ENCODE measurements at places on chromosomes 7 and 10.

GRCh38 chr10:125003146-125003900 lies 61.4 kb downstream of the ZRANB1 start:
- H3K4me1 ChIP-seq: peaks cover 5% of the 10 kb centered on the region
- no peaks in the 10 kb centered on the region for H3K27me3 ChIP-seq
- H3K27ac ChIP-seq: no peak overlapping the region
- no peak overlapping the region for H3K4me3 ChIP-seq
- DNase-seq: no peak
- H3K36me3 ChIP-seq: no peaks in the 10 kb centered on the region

DNA sequence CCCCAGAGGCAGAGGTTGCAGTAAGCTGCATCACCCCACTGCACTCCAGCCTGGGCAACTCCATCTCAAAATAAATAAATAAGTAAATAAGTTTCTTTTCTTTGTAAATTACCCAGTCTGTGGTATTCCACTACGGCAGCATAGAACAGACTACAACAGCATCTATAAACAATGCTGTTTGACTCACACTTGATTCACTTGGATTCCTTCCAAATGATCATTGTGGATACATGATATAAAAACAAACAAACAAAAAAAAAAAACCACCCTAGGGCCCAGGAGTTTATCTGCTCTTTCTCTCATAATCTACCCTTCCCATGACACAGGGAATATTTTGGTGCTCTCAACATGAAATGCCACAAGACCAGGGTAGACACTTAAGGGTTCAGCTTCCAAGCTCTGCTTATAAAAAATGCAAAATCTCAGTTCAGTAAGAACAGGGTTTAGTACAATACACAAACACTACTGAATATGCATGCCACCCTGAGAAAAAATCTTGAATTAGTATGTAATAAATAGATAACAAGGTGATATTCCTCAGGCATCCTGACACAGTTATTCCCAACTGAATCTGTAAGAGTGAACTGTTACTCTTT lies 200.9 kb downstream of the FAM107B start:
- no peak overlapping the region for H3K4me3 ChIP-seq
- no peaks in the 10 kb centered on the region for H3K27me3 ChIP-seq
- H3K36me3 ChIP-seq: peaks cover 28% of the 10 kb centered on the region
- peaks cover 56% of the 10 kb centered on the region for H3K4me1 ChIP-seq
- peak overlapping the region; percentile 60 for H3K27ac ChIP-seq

- H3K27ac ChIP-seq: no peak overlapping the region
- no peak for DNase-seq
Measured at GRCh38 chr10:49283491-49283890, 15.5 kb upstream of the C10orf71 start.

- H3K4me1 ChIP-seq: peaks cover 18% of the 10 kb centered on the region
- no peaks in the 10 kb centered on the region for H3K36me3 ChIP-seq
- no peak for DNase-seq
- no peaks in the 10 kb centered on the region for H3K27me3 ChIP-seq
- no peak overlapping the region for H3K27ac ChIP-seq
Measured at GRCh38 chr10:112365014-112365432, 8.9 kb upstream of the ACSL5 start.

GRCh38 chr10:11713186-11713743 lies 28.9 kb upstream of the ECHDC3 start:
- no peak for DNase-seq
- H3K27ac ChIP-seq: no peak overlapping the region
- H3K27me3 ChIP-seq: peaks cover 3% of the 10 kb centered on the region
- H3K36me3 ChIP-seq: no peaks in the 10 kb centered on the region

DNA sequence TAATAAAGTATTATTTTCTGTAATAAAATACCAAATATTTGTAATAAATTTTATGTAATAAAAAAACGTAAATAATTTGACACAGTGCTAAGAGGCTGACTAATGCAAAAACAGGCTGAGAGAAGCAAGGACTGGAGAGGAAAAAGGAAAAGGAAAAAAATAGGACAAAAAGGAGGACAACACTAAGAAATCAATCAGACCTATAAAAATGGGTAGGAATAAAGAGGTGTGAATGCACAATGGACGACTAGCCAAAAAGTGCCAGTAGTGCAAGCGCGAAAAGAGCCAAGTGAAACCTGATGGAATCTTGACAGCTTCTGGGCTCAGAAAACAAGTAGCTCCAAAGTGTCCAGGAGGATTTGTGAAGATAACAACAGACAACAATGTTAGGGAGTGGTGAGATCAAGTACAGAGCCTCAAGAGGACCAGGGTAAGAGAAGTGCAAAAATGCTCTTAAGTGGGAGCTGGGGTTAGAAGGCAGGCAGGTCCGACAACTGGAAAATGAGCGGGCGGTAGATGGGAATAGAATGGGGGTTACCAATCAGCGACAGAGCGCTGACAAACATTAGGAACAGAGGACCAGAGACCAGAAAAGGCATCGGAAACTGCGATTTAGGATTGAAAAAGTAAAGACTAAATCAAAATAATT lies 1.2 kb downstream of the BRAF start:
- no peak for DNase-seq
- H3K27me3 ChIP-seq: no peaks in the 10 kb centered on the region
- peak overlapping the region; percentile 99 for H3K27ac ChIP-seq
- no peaks in the 10 kb centered on the region for H3K36me3 ChIP-seq
- H3K4me1 ChIP-seq: peaks cover 12% of the 10 kb centered on the region

GRCh38 chr7:19069842-19070241 lies 47.6 kb downstream of the TWIST1 start:
- H3K27me3 ChIP-seq: no peaks in the 10 kb centered on the region
- no peaks in the 10 kb centered on the region for H3K36me3 ChIP-seq
- DNase-seq: no peak
- no peaks in the 10 kb centered on the region for H3K4me1 ChIP-seq
- no peak overlapping the region for H3K27ac ChIP-seq

DNA sequence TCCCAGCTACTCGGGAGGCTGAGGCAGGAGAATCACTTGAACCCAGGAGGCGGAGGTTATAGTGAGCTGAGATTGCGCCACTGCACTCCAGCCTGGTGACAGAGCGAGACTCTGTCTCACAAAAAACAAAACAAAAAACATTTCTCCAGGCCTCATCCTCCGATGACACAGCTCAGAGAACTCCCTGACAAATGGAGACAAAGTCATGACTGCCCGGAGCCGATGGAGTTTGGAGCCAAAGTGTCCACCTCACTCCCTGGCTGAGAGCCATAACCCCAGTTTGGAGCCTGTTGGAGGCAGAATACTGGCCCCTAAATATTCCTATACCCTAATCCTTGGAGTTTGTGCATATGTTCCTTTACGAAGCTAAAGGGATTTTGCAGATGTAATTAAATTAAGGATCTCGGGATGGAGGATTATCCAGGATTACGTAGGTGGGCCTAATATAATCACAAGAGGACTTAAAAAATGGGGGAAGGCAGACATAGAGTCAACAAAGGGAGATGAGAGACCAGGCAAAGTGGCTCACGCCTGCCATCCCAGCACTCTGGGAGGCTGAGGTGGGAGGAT lies 22.7 kb downstream of the SSC4D start:
- H3K36me3 ChIP-seq: no peaks in the 10 kb centered on the region
- no peak overlapping the region for H3K27ac ChIP-seq
- no peak overlapping the region for H3K4me3 ChIP-seq
- DNase-seq: no peak
- no peaks in the 10 kb centered on the region for H3K4me1 ChIP-seq

- no peak overlapping the region for H3K27ac ChIP-seq
- H3K4me1 ChIP-seq: peaks cover 12% of the 10 kb centered on the region
- DNase-seq: no peak
- peaks cover 13% of the 10 kb centered on the region for H3K27me3 ChIP-seq
- H3K36me3 ChIP-seq: no peaks in the 10 kb centered on the region
Measured at GRCh38 chr10:78405736-78406135, 372.1 kb downstream of the RPS24 start.

- H3K27ac ChIP-seq: no peak overlapping the region
- H3K27me3 ChIP-seq: no peaks in the 10 kb centered on the region
- DNase-seq: no peak
- peaks cover 74% of the 10 kb centered on the region for H3K4me1 ChIP-seq
- H3K4me3 ChIP-seq: no peak overlapping the region
- no peaks in the 10 kb centered on the region for H3K36me3 ChIP-seq
Measured at GRCh38 chr7:1029637-1030443, 14.5 kb upstream of the GPR146 start.

DNA sequence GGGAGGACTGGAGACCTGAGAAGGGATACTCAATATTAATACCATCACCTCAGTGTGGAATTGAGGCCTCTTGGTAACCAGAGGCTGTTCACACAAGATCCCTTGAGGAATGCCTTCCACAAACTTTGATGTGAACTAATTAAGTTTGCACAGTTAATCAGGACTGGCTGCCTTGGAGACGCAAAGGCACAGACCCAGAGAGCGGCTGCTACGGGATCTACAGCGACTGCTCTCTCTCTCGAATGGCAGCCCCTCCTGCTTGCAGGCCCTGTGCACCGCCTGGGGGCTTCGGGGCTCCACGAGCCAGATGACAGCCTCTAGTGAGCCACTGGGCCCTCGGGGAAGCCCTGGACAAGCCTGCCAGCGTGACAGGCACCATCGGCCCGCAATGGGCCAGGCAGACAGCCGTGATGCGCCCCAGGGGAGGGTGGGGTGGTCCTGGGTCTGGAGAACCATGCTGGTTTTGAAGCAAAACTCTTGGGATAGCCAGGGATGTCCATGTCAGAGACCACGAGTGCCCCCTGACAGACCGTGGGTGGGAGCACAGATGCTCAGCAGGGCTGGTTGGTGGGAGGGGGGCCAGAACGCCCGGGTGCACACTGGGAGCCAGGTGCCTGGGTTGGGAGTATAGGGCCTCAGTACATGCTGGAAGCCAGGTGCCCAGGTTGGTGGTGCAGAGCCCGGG lies 195.6 kb downstream of the ELFN1 start:
- H3K4me1 ChIP-seq: peaks cover 12% of the 10 kb centered on the region
- H3K4me3 ChIP-seq: no peak overlapping the region
- H3K27ac ChIP-seq: no peak overlapping the region
- H3K27me3 ChIP-seq: no peaks in the 10 kb centered on the region

DNA sequence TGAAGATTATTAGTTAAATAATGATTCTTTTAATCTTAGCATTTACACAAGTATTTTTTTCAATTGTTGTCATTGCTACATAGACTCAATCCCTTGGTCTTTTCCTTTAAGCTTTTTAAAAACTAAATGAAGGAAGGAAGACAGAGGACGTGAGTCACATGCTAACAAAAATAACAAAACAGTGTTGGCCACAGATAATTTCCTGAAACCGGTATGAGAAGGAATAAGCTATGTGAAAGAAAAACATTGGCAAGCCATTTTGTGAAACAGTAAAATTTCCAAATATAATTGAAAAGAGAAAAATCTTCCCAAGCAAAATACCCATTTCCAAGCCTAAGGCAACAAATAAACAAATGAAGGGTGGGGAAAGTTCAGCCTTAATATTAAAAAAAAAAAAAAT lies 223.0 kb downstream of the AHR start:
- DNase-seq: no peak
- H3K27ac ChIP-seq: no peak overlapping the region
- H3K36me3 ChIP-seq: no peaks in the 10 kb centered on the region
- H3K4me1 ChIP-seq: no peaks in the 10 kb centered on the region
- H3K4me3 ChIP-seq: no peak overlapping the region

DNA sequence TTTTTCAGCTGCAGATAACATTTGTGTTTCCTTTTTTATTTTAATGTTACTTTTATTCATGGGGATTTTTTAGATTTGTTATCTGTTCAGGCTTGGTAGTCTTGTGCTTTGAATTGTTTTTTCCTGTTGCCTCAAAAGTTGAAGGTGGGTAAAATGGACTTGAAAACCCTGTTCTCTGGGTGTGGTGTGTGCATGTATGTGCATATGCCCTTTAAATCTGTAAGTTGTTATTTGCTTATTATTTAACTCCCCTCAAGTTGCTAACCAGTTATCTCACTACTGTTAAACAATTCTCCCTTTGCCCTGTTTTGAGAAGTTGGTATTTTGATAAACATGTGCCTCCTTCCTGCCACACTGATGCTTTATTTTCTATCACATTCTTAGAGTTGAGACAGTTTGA lies 30.6 kb downstream of the TSPAN14 start:
- H3K27me3 ChIP-seq: no peaks in the 10 kb centered on the region
- peak overlapping the region; percentile 84 for H3K27ac ChIP-seq
- peaks cover 21% of the 10 kb centered on the region for H3K36me3 ChIP-seq
- DNase-seq: no peak
- H3K4me1 ChIP-seq: peaks cover 87% of the 10 kb centered on the region

- DNase-seq: no peak
- no peaks in the 10 kb centered on the region for H3K4me1 ChIP-seq
- H3K4me3 ChIP-seq: no peak overlapping the region
- no peak overlapping the region for H3K27ac ChIP-seq
Measured at GRCh38 chr10:80784695-80785094, 247.0 kb downstream of the SH2D4B start.

All from CD4-positive, alpha-beta T cell (primary cell).